ENCODE measurements at places on chromosomes 11 and 22.
A peak's percentile ranks its signal among the peaks of the same experiment; 100 is the strongest.

DNA sequence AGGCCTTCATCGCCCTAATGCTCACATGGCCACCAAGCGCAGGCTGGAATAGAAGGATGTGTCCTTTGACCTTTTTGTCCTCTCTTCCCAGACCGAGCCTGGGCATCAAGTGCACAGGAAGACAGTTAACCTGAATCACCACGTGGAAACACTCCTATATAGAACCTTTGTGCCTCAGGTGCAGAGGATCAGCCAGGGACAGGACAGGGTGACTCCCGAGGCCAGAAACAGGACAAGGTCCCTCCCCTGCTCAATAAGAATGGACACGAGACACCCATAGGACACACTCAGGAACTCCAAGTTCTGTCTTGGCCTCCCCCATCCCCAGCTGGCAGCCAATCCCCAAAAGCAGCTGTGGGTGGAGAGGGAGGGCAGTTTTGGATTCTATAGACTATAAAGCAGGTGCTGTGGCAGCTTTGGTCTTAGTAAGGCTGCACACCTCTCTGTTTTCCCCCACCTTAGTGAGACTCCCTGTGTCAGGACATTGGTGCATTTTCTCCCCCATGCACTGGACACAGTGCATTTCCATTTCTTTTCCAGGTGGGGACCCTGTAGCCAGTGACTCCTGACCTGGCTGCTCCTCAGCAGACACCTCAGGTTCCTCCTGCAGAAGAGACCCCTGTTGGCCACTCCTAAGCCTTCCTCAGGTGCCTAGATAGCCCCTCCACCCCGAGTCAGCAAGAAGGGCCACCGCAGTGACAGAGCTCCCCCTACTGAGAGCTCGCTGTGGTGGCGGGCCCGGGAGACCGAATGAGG, 43.6 kb upstream of the POU2AF1 start:
- no peak for DNase-seq

DNA sequence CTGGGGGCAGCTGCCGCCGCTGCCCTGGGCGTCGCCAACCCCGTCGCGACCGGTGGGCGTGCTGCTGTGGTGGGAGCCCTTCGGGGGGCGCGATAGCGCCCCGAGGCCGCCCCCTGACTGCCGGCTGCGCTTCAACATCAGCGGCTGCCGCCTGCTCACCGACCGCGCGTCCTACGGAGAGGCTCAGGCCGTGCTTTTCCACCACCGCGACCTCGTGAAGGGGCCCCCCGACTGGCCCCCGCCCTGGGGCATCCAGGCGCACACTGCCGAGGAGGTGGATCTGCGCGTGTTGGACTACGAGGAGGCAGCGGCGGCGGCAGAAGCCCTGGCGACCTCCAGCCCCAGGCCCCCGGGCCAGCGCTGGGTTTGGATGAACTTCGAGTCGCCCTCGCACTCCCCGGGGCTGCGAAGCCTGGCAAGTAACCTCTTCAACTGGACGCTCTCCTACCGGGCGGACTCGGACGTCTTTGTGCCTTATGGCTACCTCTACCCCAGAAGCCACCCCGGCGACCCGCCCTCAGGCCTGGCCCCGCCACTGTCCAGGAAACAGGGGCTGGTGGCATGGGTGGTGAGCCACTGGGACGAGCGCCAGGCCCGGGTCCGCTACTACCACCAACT, 1.0 kb downstream of the FUT4 start:
- no peak for DNase-seq

- DNase-seq = no peak
Observed at GRCh38 chr11:2074266-2074825, 64.8 kb downstream of the IGF2 start.

DNA sequence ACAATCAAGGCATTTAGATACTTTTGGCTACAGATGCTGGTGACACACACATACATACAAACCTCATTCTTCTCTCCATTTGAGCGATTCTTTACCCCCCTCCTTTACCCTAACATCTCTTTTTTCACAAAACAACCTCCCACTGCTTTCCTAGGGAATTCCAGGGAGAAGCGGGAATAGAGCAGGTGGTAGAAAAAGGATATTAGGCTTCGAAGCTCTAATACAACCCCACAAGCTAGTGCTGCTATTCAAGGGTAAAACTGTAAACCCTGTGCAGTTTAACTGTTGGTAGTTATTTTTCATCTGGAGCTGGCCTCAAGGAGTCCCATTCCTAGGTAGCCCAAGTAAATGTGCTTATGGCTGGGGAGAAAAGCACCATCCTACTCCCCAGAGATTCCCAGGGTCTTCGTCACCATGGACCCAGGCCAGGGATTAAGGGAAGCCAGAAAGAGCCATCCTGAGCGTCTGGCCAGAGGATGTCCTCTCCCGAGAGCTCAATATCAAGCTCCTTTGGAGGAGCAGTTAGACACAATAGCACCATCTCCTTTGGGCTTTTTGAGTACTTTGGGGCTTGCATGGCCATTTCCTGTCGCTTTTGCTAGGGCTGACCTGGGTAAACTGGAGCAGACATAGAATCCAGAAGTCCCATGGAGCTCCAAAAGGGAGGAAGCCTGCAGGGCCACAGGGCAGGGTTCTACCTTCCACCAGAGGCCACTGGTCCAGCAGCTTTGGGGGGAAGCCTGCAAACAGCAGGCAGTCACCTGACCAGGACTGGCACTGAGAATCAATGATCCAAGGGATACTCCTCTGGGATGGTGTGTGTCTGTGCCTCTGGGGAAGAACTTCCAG, 3.1 kb downstream of the MAML2 start:
- DNase-seq = no peak

- DNase-seq = no peak
Observed at GRCh38 chr11:41786087-41786486, 326.6 kb upstream of the LRRC4C start.

DNA sequence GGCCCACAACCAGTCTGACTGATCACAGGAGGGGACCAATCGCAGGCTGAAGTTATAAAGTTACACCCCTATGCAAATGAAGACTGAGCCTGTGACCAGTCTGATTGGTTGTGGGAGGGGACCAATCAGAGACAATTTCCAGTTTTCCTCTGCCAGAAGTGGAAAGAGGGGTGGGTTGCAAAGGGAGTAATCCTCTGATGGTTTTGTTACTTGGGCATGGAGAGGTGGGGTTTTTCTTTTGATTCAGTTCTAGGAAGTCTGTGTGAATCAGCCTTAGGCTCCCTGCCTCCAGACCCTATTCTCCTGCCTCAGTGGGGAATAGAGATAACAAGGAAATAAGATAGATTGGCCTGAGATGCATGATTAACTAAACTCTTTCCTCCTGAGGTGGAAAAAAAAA, 9.9 kb downstream of the OR6M1 start:
- no peak for DNase-seq

GRCh38 chr11:120182790-120183491, 27.9 kb upstream of the OAF start:
- peak; percentile 30 for DNase-seq

GRCh38 chr11:31107649-31108048, 261.9 kb downstream of the DCDC1 start:
- DNase-seq = no peak

GRCh38 chr22:20523086-20523983, 15.9 kb downstream of the MED15 start:
- DNase-seq = no peak

GRCh38 chr22:48327721-48328120, 1500.0 kb downstream of the BRD1 start:
- no peak for DNase-seq

- DNase-seq = no peak
Observed at GRCh38 chr11:8914661-8915018, 3.7 kb downstream of the AKIP1 start.

- DNase-seq = peak; percentile 43
Observed at GRCh38 chr22:44625981-44626687, 75.9 kb upstream of the PRR5 start.

GRCh38 chr11:77698896-77699295, 61.3 kb upstream of the CLNS1A start:
- DNase-seq = no peak

DNA sequence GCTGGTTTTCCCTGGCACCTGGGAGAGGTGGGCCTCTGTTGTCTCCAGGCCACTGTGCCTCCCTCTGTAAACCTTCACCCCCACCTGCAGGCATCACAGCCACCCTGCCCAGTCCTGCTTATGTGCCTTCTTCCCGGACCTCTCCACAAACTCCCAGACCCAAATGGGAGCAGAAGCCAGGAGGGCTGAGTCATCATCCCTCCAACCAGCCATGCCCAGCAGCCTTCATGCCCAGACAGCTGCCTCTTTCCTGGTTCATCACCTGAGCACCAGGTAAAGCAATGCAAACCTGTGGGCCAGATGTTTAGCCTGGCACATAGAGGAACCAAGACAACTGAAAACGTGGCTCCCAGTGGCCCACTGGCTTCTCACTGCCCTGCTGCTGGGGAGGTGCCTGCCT, 2.1 kb upstream of the TMPRSS4 start:
- no peak for DNase-seq

- DNase-seq = no peak
Observed at GRCh38 chr22:43277091-43277490, 66.1 kb downstream of the SCUBE1 start.

DNA sequence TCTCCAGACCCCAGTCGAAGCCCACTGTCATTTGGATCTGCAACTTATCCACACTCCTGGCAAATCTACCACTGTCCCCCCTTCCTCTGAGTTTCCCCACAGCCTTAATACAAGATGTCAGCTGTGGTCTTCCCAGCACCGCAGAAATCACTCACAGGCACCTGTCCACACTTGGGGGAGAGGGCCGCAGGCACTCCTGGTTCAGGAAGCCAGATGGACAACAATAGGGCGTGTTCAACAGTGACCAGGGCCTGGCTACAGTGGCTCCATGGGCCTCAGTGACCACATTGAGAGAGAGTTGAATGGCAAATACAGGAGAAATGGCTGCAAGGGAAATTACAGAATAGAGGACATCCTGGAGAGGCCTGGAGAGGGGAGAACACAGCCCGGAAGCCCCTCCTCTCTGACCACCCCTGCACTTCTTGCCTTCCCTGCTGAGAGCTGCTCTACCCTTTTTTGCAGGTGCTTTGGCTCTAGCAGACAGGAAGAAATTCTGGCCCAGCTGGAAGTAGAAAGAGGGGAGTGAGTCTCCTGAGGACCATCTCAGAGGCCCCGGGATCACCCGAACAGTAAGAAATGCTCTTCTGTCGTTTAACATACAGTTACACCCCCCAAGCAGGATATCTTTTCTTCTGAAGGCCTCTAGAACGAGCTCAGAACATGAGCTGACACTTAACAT, 164.6 kb downstream of the FEZ1 start:
- DNase-seq = no peak

DNA sequence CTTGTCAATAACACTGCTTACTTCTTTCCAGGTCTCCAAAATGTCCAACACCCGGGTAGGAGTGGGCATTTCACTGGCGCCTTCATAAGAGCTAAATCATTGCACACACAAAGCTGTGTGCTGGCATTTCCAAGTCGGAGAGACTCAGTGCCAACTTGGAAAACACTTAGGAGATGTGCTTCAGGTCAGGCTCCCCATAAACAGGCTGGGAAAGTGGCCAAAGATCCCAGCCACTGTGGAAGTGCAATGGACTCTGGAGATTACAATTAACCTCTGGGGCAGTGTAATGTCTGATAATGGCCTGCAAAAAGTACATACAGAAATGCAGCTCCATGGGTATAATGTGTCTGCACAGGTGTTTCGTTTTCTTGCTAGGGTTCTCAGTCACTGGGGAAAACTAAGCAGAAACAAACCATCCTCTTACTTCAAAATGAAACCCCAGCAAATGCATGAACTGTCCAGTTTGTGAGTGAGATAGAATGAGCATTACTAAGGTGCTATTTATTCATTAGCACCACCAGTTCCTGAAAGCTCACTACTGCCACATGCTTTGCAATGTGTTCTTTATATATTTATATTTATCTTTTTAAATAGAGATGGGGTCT, 79.0 kb downstream of the ABTB2 start:
- no peak for DNase-seq

GRCh38 chr11:20226933-20227332, 66.7 kb upstream of the DBX1 start:
- DNase-seq = no peak
